H7 (cell line): ENCODE measurements at places on chromosomes 7 and 10.

DNA sequence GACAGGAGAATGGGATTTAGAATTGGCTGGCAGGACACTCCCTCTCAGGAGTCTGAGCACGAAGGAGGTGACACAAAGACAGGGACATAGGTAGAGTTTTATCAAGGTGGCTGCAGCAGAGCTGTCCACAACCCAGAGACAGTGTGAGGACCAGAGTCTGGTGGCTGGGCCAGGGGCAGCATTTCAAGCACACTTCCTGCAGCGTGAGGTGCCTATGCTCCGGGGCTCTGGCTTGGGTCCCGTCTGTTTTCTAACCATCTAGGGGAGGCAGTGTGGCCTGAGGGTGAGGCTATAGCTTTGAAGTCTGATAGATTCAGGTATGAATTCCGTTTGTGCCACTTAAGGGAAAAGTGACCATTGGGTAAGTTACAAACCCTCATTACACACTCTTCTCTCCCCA is 222.7 kb upstream of the ZMIZ1 start:
- no peak for DNase-seq

- no peak for DNase-seq
Observed at GRCh38 chr7:47538846-47539311, 43.0 kb downstream of the TNS3 start.

- no peak for DNase-seq
Observed at GRCh38 chr10:43793704-43794103, 145.0 kb upstream of the ZNF32 start.

DNA sequence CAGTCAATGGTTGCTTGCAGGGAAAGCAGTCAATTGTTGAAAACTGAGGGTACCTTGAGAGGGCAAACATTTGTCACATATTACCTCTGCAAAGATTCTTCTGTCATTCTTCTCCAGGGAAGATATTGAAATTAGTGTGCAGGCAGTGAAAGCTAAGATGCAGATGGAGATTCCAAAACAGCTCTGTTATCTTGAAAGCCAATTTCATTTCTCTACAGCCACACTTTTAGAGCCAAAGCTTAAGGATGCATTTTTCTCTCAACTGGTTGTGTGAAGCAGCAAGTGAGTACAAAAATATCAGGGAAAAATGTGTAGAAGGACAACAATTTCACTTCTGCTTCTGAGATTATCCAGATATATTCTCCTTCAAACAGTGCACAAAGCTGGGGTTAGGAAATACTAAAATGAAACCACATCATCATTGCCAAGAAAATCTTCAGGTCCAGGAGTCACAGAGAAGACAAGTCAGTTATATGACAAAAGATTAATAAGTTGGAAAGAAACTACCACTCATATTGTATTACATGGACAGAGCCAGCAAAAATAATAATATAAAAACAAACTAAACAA is 16.3 kb downstream of the SGMS1 start:
- no peak for DNase-seq

DNA sequence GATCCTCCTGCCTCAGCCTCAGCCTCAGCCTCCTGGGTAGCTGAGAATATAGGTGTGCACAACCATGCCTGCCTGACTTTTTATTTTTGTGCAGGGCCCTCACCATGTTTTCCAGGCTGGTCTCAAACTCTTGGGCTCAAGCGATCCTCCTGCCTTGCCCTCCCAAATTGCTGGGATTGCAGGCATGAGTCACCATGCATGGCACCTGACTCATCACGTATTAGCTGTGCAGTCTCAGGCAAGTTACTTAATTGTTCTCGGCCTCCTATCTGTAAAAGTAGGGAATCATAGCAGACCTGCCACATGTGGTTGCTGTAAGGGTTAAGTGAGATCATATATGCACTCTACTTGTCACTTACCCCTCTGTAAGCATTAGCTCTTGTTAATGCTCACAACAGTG is 117.2 kb downstream of the ANLN start:
- DNase-seq: no peak

- DNase-seq: no peak
Observed at GRCh38 chr10:119029613-119030420, at the start of gene NANOS1. NANOS1 (plus strand) TSS chr10:119029714; CDS start chr10:119029802, 88 bp downstream.

- no peak for DNase-seq
Observed at GRCh38 chr10:15118615-15119014, 21.5 kb downstream of the RPP38 start.

DNA sequence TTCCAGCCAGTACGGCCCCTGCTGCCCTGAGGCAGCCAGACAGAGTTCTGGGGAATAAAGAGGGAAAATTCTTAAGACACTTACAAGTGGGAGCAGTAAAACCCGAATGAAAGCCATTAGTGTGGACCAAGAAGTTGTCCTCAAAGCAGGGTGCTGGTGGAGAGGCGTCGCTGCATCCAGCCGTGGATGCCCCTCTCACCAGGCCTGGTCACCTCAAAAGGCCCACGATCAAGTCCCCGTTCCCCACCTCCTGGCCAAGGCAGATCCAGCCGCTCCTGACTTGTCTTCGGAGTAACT is 656 bp downstream of the VSTM4 start:
- no peak for DNase-seq

- no peak for DNase-seq
Observed at GRCh38 chr7:105703207-105703930, 122.1 kb upstream of the EFCAB10 start.

GRCh38 chr7:118708741-118709140 is 484.2 kb downstream of the ANKRD7 start:
- no peak for DNase-seq

- no peak for DNase-seq
Observed at GRCh38 chr7:84497873-84498272, 303.3 kb upstream of the SEMA3A start.

- no peak for DNase-seq
Observed at GRCh38 chr10:106625751-106626150, 538.8 kb downstream of the SORCS1 start.

DNA sequence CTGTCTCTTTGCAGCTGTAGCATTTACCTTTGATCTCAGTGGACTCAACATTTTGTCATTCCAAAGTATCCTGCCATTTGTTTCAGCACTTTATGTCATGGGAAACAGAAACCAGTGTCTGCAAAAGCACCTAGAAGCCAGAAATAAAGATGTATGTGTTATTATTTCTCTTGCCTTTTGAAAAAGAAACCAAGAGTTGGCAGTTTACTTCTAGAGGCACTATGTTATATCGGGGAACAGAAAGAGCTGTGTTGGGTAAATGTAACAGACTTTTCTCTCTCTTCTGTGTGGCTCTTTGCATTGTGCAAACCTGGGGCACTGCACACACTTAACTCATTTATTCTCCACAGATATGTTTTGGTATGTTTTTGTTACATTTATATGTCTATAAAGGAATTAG is 36.7 kb downstream of the ZNF138 start:
- DNase-seq: no peak

GRCh38 chr10:60427709-60428386 is 38.2 kb upstream of the ANK3 start:
- no peak for DNase-seq

DNA sequence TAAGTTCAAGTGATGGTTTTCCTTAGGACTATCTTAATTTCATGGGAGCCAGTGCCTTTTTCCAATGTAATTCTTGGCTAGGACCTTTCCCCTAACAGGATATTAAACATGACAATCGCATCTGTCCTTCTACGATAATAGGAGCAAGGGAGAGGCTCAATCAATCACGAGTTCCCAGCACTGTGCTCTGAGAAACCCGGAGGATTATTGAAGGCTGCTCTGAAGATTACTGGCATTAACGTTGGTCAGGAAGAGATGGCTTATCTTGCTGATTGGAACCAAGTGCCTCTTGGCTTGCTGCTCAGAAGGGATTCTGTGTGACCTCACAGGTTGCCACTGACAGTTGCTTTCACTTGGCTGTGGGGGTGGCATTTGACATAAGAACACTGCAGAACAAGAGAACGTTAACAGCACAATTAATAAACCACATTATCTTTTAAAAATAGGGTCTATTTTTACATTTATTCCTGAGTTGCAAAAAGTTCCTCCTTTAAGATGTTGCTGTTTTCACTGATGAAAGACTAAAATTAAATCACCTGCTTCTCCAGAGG is 252.1 kb upstream of the TAC1 start:
- DNase-seq: no peak

- no peak for DNase-seq
Observed at GRCh38 chr7:69668339-69668870, 70.1 kb downstream of the AUTS2 start.

DNA sequence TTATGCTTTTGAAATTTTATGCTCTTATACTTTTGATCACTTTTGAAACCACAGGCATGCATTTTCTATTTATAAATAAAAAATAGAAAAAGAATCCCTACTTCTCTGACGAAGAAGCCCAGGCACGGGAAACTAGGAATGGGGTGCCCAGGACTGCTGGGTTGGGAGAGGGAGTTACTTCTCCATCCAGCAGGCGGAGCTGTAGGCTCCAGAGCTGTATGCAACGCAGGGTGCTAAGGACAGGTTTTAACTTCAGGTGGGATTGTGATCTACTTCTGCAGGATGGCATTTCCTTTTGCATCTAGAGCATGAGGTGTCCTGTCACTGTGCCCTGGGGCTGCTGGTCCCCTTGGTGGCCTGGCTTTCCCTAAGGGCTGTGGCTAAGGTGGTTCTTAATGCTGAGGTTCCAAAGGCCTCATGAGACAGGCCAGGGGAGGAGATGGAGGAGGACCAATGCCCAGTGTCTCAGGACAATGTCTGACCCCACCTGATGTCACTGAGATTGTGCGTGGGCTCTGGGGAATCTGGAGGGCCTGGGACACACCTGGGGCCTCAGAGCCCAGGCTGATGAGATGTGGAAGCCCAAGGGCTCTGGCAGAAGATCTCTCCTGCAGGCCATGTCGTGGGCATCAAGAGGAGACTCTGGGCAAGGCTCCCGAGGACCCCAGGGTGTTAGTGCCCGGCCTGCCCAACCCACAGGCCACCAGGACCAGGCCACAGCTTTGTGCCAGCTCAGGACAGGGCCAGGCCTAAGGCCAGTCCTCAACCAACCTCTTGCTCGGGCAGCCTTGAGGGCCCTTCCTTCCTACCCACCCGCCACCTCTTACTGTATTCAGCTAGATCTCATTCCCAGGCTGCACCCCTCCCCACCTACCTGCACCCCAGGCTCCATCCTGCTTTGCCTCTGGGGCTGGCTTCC is 507 bp downstream of the CCDC201 start:
- peak; percentile 83 for DNase-seq

DNA sequence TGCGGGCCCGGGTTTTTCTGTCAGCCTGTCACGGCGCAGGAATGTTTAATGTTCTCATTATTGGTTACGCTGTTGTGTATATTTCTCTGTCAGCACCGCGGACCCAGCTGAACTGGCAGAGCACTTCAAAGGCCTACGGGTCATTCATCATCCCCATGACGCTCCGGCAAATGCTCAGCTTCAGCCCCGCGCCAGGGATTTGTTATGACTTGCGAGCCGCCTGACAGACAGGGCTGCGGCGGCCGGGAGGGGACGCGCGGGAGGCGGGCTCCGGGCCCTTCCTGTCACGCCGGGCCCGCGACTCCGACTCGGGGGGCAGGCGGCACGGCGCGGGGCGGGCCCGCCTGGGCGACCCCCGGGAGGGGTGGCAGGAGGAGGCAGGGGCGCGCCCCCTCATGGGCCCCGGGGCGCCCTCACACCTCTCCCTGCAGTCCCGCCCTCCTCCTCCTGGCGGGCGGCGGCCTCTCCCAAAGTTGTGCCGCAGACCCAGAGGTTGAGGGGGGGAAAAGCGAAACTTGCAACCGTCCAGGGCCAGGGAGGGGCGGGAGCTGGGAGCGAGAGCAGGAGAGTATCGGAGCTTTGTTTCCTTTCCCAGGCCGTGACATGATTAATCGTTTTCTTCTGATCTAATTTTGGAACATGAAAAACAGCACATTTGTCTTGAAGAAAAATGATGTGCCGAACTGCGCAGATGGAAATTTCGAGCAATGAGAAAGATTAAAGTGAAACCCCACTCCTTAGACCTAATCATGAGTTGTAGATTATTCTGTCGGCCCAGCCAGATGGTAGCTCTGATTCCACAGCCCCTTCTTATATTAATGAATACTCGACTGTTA is 59.3 kb upstream of the COMTD1 start:
- peak; percentile 80 for DNase-seq

- DNase-seq: peak; percentile 62
Observed at GRCh38 chr10:23190872-23191763, 994 bp upstream of the PTF1A start.

GRCh38 chr7:111199643-111200042 is 108.7 kb downstream of the LRRN3 start:
- DNase-seq: no peak

DNA sequence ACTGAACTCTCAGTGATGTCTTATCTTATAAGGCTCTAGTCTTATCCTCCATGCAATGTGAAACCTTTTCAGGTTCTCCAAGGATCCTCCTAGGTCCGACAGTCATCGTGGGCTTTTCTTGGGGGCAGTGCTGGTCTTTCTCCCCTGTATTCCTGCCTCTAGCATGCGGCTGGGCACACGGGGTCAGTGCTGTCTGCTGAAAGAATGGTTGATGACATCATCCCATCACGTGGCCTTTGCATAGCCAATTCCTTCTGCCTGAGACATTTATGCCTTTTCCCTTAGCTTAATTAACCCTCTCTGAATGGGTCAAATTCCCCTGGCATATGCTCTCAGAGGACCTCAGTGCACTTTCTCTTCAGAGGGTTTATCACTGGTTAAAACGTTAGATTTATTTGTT is 27.0 kb upstream of the KCNK18 start:
- DNase-seq: peak; percentile 27

GRCh38 chr7:18753972-18754610 is 258.5 kb downstream of the HDAC9 start:
- DNase-seq: no peak

DNA sequence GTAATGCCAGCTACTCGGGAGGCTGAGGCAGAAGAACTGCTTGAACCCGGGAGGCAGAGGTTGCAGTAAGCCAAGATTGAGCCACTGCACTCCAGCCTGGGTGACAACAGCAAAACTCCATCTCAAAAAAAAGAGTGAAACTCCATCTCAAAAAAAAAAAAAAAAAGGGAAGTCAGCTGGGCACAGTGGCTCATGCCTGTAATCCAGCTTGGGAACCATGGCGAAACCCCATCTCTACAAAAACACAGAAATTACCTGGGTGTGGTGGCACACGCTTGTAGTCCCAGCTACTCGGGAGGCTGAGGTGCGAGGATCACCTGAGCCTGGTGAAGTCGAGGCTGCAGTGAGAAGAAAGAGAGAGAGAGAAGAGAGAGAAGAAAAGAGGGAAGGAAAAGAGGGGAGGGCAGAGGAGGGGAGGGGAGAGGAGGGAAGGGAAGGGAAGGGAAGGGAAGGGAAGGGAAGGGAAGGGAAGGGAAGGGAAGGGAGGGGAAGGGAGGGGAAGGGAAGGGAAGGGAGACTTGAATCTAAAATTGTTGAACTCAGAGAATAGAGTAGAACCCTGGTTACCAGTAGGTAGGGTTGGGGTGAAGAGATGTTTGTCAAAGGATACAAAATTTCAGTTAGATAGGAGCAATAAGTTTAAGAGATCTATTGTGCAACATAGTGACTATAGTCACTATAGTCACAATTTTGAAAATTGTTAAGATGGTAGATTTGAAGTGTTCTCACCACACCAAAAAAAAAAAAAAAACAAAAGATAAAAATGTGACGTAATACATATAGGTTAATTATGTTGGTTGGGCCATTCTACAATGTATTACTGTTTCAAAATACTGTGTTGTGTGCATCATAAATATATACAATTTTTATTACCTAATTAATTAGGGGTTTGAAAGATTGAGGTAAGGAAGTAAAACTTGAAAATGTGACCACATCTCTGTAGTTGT is 2.5 kb downstream of the SLC16A9 start:
- DNase-seq: no peak

- no peak for DNase-seq
Observed at GRCh38 chr7:73820013-73820412, 10.8 kb upstream of the CLDN4 start.

- peak; percentile 18 for DNase-seq
Observed at GRCh38 chr7:646487-646886, 80.0 kb upstream of the DNAAF5 start.

GRCh38 chr7:24840563-24840962 is 83.3 kb upstream of the GSDME start:
- no peak for DNase-seq
